Ascending aorta (tissue), 2 donors: ENCODE measurements at places on chromosomes 1 and 21.

GRCh38 chr1:166383635-166384346 lies 217.0 kb upstream of the FAM78B start:
- no peaks in the 10 kb centered on the region for H3K4me1 ChIP-seq
- no peaks in the 10 kb centered on the region for H3K36me3 ChIP-seq
- H3K27me3 ChIP-seq, result no peaks in the 10 kb centered on the region

GRCh38 chr1:201184307-201185122 lies 6.1 kb upstream of the IGFN1 start:
- no peaks in the 10 kb centered on the region for H3K36me3 ChIP-seq
- H3K27ac ChIP-seq, result no peak overlapping the region
- H3K27me3 ChIP-seq, result no peaks in the 10 kb centered on the region
- H3K4me3 ChIP-seq, result no peak overlapping the region

- no peaks in the 10 kb centered on the region for H3K27me3 ChIP-seq
- no peaks in the 10 kb centered on the region for H3K4me1 ChIP-seq
- H3K4me3 ChIP-seq, result no peak overlapping the region
- H3K36me3 ChIP-seq, result no peaks in the 10 kb centered on the region
- no peak overlapping the region for H3K27ac ChIP-seq
Measured at GRCh38 chr1:163770265-163770664, 448.5 kb downstream of the NUF2 start.

DNA sequence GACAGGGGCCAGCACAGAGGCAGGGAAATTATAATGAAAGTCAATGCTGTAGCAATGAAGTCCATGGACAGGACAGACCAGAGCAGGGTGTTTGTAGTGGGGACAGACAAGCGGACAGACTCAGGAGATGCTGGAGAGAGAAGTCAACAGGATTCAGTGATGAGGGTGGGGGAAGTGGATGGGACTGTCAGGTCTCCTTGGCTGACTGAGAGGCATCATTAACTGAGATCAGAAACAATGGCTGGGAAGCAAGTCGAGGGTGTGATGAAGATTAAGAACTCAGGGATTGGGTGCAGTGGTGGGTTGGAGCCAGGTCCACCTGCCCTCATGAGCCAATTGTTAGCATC lies 25.5 kb downstream of the CD58 start:
- H3K27me3 ChIP-seq, result no peaks in the 10 kb centered on the region
- no peak overlapping the region for H3K27ac ChIP-seq
- no peak for DNase-seq
- H3K4me1 ChIP-seq, result no peaks in the 10 kb centered on the region

- no peaks in the 10 kb centered on the region for H3K27me3 ChIP-seq
- peaks cover 5% of the 10 kb centered on the region for H3K4me1 ChIP-seq
Measured at GRCh38 chr1:111599781-111600693, 19.6 kb upstream of the RAP1A start.

- H3K4me3 ChIP-seq, result no peak overlapping the region
- H3K27ac ChIP-seq, result no peak overlapping the region
- no peaks in the 10 kb centered on the region for H3K36me3 ChIP-seq
- H3K27me3 ChIP-seq, result no peaks in the 10 kb centered on the region
- no peaks in the 10 kb centered on the region for H3K4me1 ChIP-seq
- DNase-seq, result no peak
Measured at GRCh38 chr21:18251065-18251464, 6.4 kb downstream of the CHODL start.

GRCh38 chr1:220950576-220950975 lies 71.3 kb downstream of the HLX start:
- H3K27me3 ChIP-seq, result no peaks in the 10 kb centered on the region
- H3K4me3 ChIP-seq, result no peak overlapping the region
- no peaks in the 10 kb centered on the region for H3K36me3 ChIP-seq
- no peaks in the 10 kb centered on the region for H3K4me1 ChIP-seq
- no peak for DNase-seq

DNA sequence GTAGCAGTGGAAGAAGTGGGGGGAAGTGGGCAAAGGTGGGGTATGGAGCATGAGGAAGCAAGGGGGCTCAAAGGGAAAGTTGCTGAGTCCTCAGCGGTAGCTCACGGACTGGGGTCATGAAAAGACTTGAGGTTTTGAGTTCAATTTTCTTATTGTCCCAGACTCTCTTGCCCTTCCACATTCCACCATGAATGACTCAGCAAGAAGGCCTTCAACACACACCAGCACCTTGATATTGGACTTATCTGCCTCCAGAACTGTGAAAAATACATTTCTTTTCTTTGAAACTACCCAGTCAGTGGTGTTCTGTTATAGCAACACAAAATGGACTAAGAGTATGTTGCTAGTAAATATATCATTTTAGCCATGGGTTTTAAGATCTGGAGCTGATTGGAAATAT lies 17.3 kb upstream of the RHBDL2 start:
- no peaks in the 10 kb centered on the region for H3K36me3 ChIP-seq
- H3K4me3 ChIP-seq, result no peak overlapping the region
- no peak for DNase-seq
